GM18507 (cell line): ENCODE measurements at places on chromosomes 4 and X.

- no peak for DNase-seq
Observed at GRCh38 chr4:53855581-53856250, 208.7 kb downstream of the CHIC2 start.

- no peak for DNase-seq
Observed at GRCh38 chr4:139333046-139333445, 30.8 kb upstream of the NDUFC1 start.

DNA sequence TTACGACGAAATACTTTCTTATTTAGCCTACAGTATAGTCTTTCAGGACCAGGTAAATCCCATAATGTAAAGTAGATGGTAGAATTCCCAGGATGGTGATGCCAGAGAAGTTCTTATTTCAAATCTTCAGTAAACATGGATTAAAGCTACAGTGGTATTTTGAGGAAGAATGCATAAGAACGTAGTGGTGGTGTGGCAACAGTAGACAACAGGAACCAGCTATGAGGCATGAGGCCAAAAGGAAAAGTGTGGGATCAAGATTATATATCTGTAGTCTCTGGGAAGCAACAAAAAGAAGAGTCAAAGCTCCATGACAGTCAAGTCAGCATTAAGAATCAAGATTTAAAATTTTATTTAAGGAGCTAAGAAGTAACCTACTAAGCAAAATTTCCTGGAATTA is 60.2 kb downstream of the METTL14 start:
- no peak for DNase-seq

DNA sequence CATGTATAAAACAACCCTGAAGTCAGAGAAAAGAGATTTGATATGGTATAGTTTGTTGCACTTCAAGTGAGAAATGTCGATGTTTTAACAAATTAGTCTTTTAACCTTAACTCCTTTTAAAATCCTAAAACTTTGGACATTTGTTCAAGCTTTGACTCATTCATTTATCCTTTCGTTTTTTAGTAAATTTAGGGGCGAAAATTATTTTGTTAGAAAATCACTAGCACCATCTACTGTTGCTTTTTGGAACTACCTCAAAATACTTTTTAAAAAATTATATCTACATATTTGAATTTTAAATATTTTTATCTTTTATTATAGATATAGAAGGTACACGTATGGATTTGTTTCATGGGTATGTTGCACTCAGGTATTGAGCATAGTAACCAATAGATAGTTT is 165.1 kb upstream of the POF1B start:
- no peak for DNase-seq

DNA sequence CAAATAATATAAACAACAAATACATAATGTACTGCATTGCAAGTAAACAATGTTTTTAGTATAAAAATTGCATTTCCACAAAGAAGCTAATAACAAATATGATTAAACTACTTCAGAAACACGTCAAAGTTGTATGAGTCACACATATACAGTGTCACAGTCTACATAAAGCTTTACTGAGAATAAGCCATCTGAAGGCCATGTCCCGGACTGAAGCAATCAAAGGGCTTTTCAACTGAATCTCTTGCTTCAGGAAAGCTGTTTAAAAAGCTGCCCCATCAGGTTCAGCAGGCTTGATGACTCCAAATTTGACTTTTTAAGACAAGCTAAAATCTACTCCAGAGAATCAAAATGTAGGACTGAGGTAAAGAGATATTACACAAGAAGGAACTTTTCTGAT is 1476.8 kb downstream of the ADGRL3 start:
- no peak for DNase-seq

GRCh38 chrX:9958183-9958582 is 9.0 kb upstream of the CLDN34 start:
- no peak for DNase-seq

DNA sequence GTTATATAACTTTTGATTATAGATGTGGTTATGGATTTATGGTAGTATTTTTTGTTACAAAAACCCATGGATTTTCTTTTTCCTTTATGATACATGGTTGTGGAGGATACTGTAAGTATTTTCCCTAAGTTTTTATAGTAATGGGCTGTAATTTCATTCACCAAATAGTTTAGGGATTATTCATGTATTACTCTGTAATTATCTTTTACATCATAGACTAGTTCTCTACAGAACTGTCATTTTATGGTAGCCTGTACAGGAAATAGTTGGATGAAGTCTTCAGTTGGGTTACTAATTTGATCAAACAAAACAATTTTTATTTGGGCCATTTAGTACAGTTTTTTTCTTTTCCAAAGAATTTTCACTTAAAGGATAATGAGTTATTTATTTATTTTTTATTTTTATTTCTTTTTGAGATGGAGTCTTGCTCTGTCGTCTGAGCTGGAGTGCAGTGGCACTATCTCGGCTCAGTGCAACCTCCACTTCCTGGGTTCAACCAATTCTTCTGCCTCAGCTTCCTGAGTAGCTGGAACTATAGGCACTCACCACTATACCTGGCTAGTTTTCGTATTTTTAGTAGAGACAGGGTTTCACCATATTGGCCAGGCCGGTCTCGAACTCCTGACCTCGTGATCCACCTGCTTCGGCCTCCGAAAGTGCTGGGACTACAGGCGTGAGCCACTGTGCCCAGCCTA is 42.1 kb downstream of the RBPJ start:
- DNase-seq: no peak

DNA sequence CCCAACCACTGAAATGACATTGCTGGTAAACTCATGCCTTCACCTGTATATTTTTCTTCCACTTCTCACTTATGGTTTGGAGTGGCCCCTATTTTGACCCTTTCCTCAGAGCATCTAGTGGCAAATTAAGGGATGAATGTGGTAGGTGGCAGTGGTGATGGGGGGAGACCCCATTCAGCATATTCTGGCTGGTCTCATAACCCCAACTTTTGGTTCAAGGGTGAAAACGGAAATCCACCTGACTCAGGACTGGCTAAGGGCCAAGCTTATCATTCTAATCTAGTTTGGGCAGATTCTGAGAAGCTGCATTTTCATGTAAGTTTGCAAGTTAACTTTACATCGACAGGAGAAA is 47.0 kb upstream of the NSUN7 start:
- no peak for DNase-seq

DNA sequence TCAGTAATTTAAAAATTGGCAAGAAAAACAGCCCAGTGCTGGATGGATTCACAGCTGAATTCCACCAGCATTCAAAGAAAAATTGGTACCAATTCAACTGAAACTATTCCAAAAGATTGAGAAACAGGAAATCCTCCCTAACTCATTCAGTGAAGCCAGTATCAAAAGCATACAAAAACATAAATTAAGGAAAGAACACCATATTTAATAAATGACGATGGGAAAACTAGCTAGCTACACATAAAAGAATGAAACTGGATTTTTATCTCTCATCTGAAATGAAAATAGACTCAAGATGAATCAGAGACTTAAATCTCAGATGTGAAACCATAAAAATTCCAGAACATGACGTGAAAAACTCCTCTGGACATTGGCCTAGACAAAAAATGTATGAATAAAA is 516.8 kb upstream of the SPANXN1 start:
- no peak for DNase-seq
